Stimulated activated CD4-positive, alpha-beta T cell treated with anti-CD3 and anti-CD28 coated beads, Interleukin-2, amount 100 ng/mL, for 48 hours (primary cell): ENCODE measurements at places on chromosomes 12 and 14.

DNA sequence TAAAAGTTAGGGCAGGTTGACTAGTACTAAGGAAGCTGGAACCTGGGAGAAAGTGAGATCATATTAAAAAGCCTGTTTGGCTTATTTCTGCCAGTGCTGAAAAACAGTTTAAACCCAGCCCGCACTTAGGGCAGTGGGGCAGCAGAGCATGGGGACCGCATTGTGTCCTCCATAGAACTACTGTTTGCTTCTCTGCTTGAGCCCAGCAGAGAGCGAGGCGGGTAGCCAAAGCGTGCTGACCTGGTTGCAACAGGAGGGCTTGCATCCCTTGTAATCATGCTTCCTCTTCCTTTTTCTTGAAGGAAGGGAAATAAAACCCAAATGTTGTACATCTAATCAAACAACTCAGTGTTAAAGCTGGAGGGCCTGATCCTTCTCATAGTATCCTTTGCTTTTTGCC, 82.5 kb upstream of the HOXC13 start:
- no peak for DNase-seq

GRCh38 chr12:69042970-69043369, 110.0 kb upstream of the CPM start:
- DNase-seq, result no peak

DNA sequence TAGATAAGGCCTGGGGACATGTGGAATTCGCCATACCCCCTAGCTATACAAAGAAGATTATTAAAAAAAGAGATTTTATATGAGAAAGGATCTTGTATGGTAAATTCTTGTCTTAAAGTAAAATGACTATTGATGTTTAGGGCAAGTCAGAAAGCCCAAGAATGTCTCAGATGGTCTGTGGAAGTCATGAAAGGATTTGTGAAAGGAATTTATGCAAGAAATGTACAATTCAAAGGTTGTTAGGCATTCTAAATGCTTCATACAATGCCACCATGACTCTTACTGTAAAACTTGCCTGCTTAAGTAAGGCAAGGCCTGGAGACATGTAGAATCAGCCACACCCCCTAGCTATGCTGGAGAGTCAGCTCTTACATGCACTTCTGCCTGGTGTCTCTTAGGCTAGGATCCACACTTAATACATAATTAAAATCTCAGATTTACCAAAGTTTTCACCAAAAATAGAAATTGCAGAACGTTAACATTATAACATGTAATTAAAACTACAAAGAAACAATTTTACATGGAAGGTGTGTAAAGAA, 8.9 kb upstream of the ETNK1 start:
- DNase-seq, result no peak

DNA sequence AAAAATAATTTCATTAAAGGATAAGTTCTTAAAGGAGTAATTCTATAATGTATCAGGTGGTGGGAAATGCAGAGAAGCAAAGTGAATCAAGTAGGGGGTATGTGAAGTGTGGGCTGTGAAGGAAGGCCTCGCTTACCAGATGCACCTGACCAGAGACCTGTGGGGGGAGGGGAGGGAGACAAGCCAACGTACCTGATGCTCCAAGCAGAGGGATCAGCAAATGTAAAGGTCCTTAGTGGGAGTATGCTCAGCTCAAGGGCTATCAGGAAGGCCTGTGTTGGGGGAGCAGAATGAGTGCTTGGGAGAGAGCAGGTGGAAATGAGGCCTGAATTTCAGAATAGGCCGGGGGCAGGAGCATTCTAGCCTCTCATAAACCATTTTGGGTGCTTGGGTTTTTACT, 57.1 kb downstream of the ANO4 start:
- DNase-seq, result no peak

DNA sequence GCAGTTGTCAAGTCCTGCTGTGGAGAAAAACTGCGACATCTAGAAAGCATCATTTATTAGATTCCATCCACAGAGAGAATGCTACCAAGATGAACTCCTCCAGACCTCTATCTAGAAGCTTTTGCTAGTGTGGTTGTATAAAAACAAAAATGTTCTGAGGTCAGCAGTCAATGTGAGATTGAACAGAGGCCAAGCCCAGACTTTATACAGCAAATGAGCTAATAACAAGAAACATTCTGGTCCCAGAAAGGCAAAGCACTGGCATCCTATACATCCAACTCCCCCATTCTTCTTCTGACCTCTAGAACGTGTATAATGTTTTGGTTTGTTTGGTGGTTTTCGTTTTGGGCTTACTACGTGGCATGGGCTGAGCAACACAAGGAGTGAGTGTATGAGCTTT, 26.7 kb upstream of the RIN3 start:
- DNase-seq, result no peak

GRCh38 chr14:72521968-72522741, 371.7 kb downstream of the DPF3 start:
- no peak for DNase-seq

DNA sequence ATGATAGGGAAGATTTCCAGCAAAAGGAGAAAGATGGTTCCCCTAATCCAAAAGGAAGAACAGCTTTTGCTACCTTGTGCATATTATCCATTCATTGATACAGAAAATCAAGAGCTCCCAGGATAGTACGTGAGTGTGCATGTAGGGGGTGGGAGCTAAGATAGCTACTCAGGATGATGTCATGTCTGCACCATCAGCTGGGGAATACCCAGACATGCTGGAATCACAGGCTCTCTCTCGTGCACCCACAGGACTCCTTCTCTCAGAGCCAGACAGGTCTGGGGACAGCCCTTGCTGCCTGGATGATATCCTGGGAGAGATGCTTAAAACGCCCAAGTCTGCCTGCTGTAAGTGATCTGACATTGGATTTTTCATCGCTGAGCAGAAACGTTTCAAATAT, 38.9 kb downstream of the FOXN3 start:
- no peak for DNase-seq

DNA sequence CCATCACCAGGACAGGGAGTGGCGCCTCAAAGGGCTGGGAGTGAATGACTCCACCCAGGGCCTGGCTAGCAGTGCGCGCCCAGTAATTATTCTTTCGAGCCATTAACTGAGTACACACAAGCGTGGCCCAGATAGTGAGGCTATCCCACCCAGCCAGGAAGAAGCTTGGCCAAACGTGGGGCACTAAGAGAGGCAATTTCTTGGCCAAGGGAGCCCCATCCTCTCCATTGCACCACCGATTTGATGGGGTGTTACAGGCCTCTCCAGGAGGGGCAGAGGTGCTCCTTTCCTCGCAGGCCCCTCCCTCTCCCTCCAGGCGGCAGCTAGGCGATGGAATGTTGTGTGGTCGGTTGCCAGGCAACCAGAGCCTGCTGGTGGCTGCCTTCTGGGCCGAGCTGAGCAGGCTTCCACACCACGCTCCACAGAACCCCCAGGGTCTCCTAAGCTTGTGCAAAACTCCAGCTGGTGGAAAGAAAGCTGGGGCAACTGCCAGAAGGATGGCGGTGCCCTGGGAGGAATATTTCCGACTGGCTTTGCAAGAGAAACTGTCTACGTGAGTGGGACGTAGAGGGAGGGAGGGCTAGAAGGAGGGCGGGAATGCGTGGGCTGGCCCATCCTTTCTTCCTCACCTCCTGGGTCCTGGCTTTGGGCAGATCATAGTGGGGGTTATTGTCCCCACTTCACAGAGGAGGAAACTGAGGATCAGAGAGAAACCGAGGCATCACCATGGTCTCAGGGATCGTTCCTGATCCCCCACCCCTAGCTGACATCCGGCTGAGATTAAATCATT, at the start of gene CFAP73:
CFAP73 (plus strand) TSS at position 364 of the 790 bp plus-strand sequence; CDS start at position 498, 134 bp downstream.
- no peak for DNase-seq

DNA sequence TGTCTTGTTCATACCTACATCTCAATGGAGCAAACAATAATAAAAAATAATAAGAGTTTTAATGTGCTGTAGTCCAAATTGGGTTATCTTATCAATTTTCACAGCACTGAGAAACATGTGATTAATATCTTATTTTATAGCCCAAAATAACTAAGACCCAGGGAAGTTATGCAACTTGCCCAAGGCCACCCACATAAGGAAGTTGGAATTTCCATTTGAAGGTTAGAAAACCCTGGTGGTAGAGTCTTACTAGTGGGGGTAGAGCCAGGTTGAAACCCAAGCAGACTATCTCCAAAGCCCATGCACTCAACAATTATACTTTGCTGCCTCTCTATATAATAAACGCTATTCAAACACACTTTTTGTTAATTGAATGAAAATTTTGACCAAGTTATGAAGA, 270.0 kb upstream of the CAND1 start:
- DNase-seq, result no peak

- DNase-seq, result no peak
Observed at GRCh38 chr12:88552610-88553079, 27.6 kb downstream of the KITLG start.

DNA sequence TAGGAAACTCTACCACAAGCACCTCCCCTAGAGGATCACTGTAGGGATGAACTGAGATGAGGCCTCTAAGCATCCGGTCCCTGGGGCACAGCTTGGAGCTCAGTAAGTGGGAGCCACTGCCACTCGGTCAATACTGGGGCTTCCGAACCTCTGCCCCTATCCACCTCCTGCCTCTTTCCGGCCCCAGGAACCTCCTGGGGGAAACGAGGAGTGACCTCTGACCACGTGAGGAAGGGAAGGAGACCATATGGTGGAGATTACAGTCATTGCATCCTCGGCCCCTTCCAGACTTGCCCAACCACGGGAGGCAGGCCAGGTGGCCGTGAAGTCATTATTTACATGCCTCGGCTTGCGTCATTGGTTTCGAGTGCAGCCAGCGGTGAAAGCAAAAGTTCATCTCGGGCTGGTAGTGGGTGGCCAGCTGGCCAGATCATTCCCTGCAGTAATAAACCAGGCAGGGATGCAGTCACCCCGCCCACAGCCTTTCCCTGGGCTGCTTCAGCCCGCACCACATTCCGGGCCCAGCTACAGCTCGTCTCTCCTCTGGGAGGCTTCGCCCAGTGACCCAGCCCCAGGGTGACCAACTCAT, 65.4 kb downstream of the C14orf132 start:
- no peak for DNase-seq

DNA sequence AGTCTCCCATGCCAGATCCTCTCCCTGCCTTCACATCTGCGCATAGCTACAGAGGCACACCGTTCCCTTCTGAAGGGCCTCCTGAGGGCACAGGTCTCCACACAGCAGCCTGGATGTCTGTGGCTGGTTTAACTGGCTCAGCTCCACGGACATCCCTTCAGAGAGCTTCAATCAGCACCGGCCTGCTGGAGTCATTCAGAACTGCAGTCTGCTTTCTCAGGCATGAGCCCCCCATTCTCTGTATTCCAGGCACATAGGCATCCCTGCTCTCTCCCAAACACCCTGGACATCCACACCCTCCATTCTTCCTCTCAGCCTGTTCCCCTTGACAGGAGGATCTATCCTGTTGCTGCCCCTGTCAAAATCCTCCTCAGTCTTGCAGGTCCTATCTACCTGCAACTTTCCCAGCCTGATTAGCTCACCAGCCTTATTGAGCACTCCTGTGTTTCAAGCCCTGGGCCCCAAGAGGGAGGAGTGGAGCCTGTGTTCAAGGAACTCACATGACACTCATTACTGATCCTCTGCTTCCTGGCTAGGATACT, 2.9 kb upstream of the DHRS2 start:
- DNase-seq, result no peak

DNA sequence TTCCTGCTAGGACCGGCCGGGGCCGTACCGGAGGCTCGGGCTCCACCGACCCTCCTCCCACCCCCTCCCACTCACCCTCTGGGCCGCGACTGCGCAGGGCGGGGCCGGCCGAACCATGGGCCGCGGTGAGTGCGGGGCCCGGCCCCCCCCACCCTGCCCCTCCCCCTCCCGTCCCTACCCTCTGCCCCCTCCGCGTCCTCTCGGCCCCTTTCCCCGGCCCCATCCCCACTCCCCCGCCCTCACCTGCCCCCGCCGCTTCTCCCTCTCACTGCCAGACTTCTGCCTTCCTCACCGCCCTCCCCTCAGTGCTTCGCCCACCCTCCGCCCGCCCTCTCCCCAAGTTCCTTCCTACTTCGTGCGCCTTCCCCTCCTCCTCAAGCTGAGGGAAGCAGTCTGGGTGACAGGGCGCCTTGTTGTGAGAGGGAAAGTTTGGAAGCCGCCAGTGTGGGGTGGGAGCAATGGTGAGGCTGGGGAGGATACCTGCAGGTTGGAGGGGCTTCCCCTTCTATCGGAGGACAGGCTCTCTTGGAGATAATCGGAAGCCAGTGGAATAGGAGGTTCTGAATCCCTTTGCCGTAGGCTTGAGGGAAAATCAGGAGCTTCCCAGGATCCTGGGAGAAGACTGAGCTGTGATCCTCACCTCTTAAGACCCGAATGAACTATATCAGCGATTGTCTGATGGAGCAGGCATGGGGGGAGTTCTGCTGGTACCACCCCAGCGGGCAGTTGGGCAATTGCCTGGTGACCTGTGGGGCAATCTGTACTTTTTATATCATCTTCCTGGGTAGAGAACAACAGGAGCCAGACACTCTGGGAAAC, 472 bp downstream of the MBD6 start:
- no peak for DNase-seq

DNA sequence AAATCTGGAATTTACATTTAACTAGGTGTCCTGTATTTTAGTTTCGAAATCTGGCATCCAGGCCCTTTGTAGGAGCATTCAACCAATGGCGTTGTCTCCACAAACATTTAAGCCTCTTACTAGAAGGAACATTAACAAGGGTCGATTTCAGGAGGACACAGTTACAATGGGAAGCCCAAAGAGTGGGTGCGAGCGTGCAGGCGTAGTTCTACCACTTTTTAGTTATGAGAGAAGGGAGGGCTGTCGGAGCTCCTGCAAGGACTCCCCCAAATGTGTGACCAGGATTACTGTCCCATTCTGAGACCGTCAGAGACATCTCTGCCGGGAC, 365 bp upstream of the ABHD4 start:
- no peak for DNase-seq

DNA sequence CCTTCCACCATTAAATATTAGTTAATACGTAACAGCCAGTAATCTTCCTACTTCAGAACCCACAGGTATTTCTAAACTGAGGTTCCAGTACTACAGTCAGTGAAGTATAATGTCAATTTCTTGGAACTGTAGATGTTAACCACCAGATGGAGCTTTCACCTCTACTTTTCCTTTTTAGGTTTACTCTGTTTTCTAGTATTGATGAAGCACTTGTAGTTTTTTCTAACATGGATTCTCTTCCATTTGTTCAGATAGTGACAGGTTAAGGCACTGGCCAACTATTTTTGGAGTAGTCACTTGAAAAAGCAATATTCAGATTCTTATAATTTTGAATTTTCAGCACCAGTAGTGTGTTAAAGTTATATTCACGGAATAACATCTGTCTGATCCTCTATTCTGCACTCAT, 4.6 kb upstream of the SEC23A start:
- DNase-seq, result no peak

DNA sequence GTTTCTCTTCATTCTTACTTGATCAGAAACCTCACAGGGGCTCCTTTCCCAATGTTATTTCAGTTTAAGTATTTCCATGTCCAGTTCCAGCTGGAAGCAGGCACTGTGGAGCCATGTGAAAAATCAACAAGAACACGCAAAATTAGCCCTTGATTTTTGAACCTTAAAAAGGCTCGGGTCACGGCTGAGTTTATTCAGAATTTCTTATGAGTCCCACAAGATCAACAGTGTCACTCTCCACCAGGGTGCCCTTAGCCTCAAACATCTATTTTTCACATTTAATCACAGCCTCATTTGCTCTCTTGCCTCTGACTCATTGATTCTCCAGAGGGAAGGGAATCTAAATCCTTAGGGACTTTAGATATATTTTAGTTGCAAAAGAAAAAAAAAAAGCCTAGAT, 157.7 kb upstream of the AVPR1A start:
- DNase-seq, result no peak

- DNase-seq, result peak; percentile 49
Observed at GRCh38 chr12:44875954-44876543, at the start of gene NELL2. Gene NELL2 (minus strand): TSS chr12:44876315. CDS start chr12:44875869, 446 bp downstream.
